Peyer's patch (tissue), 4 donors: ENCODE measurements at places on chromosomes 13 and 19. TPM values are rescaled to one million over a fixed set of nuclear protein-coding genes. Genes with fewer than 3 reads are reported as not detected.

DNA sequence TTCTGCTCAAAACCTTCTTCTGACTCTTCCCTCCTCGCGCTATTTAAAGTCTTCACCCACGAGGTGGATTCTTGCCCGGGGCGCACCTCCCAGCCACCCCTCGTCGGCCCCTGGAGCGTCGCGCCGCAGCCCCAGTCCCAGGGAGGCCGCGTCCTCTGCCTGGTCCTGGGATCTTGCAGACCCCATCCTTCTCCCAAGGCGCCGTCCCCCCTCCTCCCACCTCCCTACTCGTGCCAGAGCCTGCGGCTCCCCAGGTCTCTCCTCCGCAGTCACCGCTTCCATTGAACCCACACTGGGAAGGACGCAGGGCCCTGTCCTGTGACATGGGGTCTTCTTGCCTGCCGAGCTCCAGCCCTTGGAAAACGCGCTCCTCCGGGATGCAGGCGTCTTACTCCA is 486 bp downstream of the ZNF808 start:
- H3K27me3 ChIP-seq: no peaks in the 10 kb centered on the region
- H3K4me3 ChIP-seq: peak overlapping the region; percentile 80
- peaks cover 15% of the 10 kb centered on the region for H3K4me1 ChIP-seq
- DNase-seq: no peak

GRCh38 chr13:62087124-62087523 is 671.5 kb upstream of the PCDH20 start:
- H3K36me3 ChIP-seq: no peaks in the 10 kb centered on the region
- no peak for DNase-seq
- no peaks in the 10 kb centered on the region for H3K27me3 ChIP-seq

Gene TDRD12
- 1.7 TPM for total RNA-seq

DNA sequence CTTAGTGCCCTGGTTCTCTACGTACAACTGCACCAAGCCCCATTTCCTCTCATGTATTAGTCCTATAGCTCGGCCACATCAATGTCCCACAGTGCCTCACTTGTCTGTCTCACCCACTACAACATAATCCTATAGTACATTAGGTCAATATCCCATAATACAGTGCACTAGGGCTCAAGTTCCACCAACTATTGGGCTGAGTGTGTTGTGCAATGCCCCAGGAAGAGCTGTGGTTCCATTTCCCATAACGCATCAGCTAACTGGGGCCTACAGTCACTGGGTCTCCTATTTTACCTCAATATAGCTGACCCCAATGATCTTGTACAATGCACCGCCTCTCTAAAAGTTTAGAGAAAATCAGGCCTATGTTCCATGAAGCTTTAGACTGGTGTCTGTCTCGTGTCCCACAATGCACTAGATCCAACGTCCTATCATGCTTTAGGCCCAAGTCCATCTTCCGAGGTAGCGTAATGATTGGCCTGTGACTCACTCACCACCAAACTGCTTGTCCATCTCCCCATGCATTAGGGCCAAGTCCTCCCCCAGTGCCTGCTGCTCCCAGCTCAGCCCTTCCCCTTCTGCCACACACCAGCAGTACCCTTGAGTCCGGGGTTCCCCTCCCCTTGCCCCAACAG is 21.8 kb downstream of the TSKS start:
- no peaks in the 10 kb centered on the region for H3K27me3 ChIP-seq
- DNase-seq: no peak
- no peak overlapping the region for H3K27ac ChIP-seq
- H3K36me3 ChIP-seq: no peaks in the 10 kb centered on the region

DNA sequence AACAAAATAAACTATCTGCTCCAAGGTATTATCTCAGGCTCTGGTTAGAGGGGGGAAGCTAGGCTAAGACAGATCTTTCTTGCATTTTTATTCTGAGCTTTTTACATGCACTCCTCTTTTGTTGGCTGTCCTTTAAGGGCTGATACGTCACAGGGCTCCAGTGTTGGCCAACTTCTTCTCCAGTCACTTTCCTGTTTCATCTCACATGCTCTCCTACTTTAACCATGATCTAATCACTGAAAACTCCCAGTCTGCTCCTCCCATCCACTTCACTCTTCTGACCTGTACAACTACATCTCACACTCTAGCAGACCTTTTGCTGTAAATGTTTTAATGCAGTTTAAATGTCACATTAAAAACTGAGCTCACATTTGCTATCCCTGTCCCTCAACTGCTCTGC is 510.0 kb upstream of the KLF12 start:
- H3K4me3 ChIP-seq: no peak overlapping the region
- no peaks in the 10 kb centered on the region for H3K36me3 ChIP-seq
- H3K27me3 ChIP-seq: no peaks in the 10 kb centered on the region
- DNase-seq: no peak
- H3K4me1 ChIP-seq: no peaks in the 10 kb centered on the region
- H3K27ac ChIP-seq: no peak overlapping the region

Gene ADM5
- total RNA-seq: 4.4 TPM

Gene CEACAM3
- not detected for total RNA-seq

- no peaks in the 10 kb centered on the region for H3K4me1 ChIP-seq
- no peak for DNase-seq
- no peaks in the 10 kb centered on the region for H3K36me3 ChIP-seq
- H3K4me3 ChIP-seq: no peak overlapping the region
- H3K27me3 ChIP-seq: no peaks in the 10 kb centered on the region
Observed at GRCh38 chr13:107170270-107170931, 602.5 kb upstream of the ARGLU1 start.

- no peaks in the 10 kb centered on the region for H3K27me3 ChIP-seq
- H3K4me3 ChIP-seq: no peak overlapping the region
- H3K36me3 ChIP-seq: no peaks in the 10 kb centered on the region
- H3K27ac ChIP-seq: no peak overlapping the region
Observed at GRCh38 chr19:6068711-6069110, 41.6 kb downstream of the RFX2 start.

DNA sequence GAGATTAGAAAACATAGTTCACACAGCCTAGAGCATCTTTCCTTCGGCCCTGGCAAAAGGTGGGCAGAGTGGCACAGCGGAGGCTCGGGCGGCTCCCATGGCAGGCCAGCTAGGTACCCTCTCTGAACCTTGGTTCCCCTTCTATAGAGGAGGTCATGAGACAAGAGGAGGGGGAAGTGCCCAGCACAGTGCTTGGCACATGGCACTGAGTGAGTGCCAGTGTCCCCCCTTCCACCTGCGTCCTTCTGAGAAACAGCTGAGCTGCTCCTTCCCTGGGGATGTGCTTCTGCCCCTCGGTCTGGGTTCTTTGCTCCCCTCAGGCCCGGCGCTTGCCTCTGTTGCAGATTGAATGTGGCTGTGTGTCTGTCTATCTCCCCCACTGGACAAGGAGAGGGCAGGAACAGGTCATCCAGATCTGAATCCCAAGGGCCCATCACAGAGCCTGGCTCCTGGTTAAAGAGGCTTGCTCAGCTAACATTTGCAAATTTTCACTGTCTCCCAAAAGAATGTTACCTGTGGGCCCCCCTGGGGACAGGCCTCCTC is 165.6 kb downstream of the USP12 start:
- no peaks in the 10 kb centered on the region for H3K36me3 ChIP-seq
- no peaks in the 10 kb centered on the region for H3K4me1 ChIP-seq
- H3K27me3 ChIP-seq: no peaks in the 10 kb centered on the region
- DNase-seq: no peak
- no peak overlapping the region for H3K27ac ChIP-seq
- no peak overlapping the region for H3K4me3 ChIP-seq

DNA sequence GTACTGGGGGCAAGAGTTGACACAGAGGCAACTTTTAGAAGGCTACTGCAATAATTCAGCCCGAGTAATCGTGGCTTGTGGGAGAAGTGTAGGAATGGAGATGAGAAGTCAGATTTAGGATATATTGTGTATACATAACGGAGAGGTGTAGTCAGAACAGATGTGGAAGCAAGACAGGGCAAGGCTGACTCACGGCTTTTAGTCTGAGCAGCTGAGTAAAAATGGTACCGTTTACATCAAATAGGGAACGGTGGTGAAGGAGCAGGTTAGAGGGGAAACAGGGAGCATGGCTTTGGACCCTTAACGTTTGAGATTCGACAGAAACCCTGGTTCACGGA is 796 bp upstream of the LSM14A start:
- H3K36me3 ChIP-seq: no peaks in the 10 kb centered on the region
- H3K27me3 ChIP-seq: no peaks in the 10 kb centered on the region
- peak overlapping the region; percentile 99 for H3K4me3 ChIP-seq
- peak overlapping the region; percentile 99 for H3K27ac ChIP-seq
- peaks cover 40% of the 10 kb centered on the region for H3K4me1 ChIP-seq
- no peak for DNase-seq

GRCh38 chr13:95019886-95020285 is 281.4 kb downstream of the ABCC4 start:
- no peaks in the 10 kb centered on the region for H3K4me1 ChIP-seq
- H3K36me3 ChIP-seq: no peaks in the 10 kb centered on the region
- H3K27ac ChIP-seq: no peak overlapping the region
- DNase-seq: no peak
- no peaks in the 10 kb centered on the region for H3K27me3 ChIP-seq

Gene SKA3
- total RNA-seq: 1.1 TPM

DNA sequence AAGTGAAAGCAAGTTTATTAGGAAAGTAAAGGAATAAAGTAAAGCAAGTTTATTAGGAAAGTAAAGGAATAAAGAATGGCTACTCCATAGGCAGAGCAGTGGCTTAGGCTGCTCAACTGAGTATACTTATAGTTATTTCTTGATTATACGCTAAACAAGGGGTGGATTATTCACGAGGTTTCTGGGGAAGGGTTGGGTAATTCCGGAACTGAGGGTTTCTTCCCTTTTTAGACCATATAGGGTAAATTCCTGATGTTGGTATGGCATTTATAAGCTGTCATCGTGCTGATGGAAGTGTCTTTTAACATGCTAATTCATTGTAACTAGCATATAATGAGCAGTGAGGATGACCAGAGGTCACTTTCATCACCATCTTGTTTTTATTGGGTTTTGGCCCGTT is 194.3 kb downstream of the DLEU7 start:
- H3K36me3 ChIP-seq: no peaks in the 10 kb centered on the region
- DNase-seq: no peak
- H3K27ac ChIP-seq: no peak overlapping the region
- no peaks in the 10 kb centered on the region for H3K27me3 ChIP-seq
- no peak overlapping the region for H3K4me3 ChIP-seq

Gene PRR19
- not detected for total RNA-seq

DNA sequence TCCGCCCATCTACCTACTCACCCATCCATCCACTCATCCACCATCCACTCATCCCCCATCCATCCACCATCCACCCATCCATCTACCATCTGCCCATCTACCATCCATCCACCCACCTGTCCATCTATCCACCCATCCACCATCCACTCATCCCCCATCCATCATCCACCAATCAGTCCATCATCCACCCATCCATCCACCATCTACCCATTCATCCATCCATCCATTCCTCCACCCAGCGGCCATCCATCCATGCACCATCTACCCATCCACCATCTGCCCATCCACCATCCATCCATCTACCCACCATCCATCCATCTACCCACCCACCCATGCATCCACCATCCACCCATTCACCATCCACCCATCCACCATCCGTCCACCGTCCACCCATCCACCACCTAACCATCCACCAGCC is 13.6 kb upstream of the JUND start:
- no peak overlapping the region for H3K4me3 ChIP-seq
- H3K27me3 ChIP-seq: no peaks in the 10 kb centered on the region

DNA sequence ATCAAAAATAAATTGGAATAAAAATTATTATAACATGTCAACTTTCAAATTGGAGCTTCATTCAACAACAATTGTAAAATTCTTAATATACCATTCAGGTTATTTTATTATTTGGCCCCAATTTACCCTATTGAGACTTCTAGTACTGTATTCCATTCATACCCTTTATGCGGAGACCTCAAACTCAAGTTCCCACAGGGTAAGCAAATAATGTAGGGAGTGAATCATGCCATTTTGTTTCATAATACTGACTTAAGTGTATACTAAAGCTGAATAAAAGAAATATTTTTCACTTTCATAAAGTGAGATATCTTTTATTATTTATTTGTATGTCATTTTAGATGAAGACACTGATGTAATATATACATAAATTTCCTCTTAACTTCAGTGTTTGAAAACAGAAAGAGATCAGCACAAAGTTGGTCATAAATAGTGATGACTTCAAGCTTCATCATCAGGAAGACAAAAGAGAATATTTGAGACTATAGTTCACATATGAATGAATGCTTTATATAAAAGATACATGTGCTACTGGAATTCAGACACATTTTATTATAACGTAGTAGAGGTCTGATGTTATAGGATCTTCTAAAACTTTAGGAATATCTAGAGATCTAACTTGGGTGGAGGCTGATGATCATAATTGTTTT is 894.4 kb upstream of the PCDH9 start:
- no peak overlapping the region for H3K4me3 ChIP-seq
- H3K27ac ChIP-seq: no peak overlapping the region
- no peaks in the 10 kb centered on the region for H3K36me3 ChIP-seq
- no peaks in the 10 kb centered on the region for H3K27me3 ChIP-seq
- H3K4me1 ChIP-seq: no peaks in the 10 kb centered on the region

Gene RASIP1
- 1.8 TPM for total RNA-seq

Gene TFDP1
- 42.0 TPM for total RNA-seq

- H3K4me1 ChIP-seq: no peaks in the 10 kb centered on the region
- no peak overlapping the region for H3K27ac ChIP-seq
- H3K36me3 ChIP-seq: no peaks in the 10 kb centered on the region
- no peak for DNase-seq
- H3K4me3 ChIP-seq: no peak overlapping the region
Observed at GRCh38 chr19:47005873-47006272, 13.8 kb upstream of the NPAS1 start.

DNA sequence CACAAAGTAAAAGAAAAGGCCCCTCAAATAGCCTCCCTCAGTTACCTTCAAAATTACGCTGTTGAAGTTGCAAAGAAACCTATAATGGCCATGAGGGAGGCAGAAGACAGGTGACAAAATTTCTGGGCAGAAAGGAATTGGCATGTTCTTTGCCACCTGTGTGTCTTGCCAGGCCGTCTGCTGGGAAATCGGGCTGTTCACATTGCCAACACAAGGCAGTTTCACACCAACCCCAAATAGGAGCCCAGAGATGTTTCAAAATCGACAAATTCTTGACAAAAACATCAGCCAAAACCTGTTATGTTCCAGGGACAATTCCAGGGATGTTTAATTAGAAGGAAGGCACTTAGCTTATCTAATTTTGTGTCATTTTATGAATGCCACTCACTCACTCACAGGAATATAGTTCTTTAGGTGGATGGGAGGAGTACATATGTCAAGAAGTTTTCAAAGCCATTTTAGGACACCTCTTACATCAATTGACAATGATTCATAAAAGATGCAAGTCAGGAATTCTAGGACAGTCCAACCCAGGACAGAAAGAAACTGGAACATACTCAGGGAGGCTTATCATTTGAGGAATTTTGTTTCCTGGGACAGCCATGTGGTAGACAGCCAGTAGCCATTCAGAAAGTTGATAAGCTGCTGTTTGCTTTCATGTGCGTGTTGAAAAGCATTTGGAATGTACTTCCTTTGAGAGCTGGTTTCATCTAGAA is 164.5 kb downstream of the RGCC start:
- H3K4me3 ChIP-seq: no peak overlapping the region
- H3K27me3 ChIP-seq: no peaks in the 10 kb centered on the region
- H3K27ac ChIP-seq: no peak overlapping the region

GRCh38 chr13:111382877-111383276 is 62.4 kb downstream of the TEX29 start:
- no peaks in the 10 kb centered on the region for H3K36me3 ChIP-seq
- no peak overlapping the region for H3K4me3 ChIP-seq
- no peak for DNase-seq
- no peak overlapping the region for H3K27ac ChIP-seq
- H3K4me1 ChIP-seq: no peaks in the 10 kb centered on the region
- H3K27me3 ChIP-seq: no peaks in the 10 kb centered on the region

Gene ZNF419
- total RNA-seq: 8.0 TPM
